ENCODE measurements at places on chromosomes 12 and 14.

DNA sequence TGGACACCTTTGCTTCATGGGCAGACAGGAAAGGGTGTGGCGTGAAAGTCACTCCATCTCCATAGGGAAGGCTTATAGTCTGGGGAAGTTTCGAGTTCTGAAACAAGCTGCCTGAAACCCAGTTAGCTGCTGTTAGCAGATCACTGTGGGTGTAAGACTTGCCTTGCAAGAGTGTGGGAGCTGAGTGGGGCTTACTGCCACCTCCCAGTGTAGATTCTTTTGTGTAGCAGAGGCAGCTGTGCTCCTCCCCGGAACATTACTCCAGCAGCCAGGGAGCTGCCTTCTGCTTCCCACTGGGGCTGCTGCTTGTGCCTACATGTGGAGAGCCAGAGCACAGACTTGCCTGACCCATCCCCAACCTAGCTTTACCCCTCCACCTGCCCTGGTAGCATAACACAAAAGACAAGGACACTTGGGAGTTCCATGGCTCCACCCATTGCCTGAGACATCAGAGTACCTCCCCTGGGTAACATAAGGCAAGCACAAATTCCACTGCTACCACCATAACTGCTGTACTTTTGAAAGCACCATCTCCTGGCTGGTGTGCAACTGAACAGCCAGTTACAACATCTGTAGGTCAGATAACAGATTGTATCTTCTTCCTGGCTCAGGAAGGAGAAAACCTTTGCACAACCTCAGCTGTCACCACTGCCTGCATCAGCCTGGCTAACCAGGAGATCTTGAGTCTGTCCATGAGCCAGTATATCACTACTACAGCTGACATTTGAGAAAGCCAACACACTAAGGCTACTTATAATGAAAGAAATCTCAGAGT is 69.5 kb downstream of the ADAMTS20 start:
- no peak for DNase-seq

- peak; percentile 70 for DNase-seq
Observed at GRCh38 chr14:61750708-61751474, 11.3 kb upstream of the SNAPC1 start.

DNA sequence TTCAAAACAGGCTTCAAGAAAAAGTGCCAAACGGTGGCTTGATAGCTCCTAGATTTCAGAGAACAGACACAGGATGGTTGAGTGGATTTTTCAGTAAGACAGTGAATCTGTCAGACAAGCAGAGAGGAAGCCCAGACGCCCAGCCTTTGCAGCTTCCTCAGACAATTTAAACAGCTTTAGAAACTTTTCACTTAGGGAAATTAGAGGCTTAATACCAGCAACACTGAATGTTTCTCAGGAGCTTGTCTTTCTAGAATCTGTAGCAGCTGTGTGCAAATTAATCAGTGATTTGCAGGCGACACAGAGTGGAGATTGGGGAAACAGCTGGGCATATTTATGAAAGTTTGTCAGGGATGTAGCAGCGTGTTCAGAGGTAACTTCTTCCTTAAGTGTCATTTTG is 362.1 kb downstream of the GALC start:
- no peak for DNase-seq

- no peak for DNase-seq
Observed at GRCh38 chr12:95402096-95402495, 71.9 kb upstream of the METAP2 start.

DNA sequence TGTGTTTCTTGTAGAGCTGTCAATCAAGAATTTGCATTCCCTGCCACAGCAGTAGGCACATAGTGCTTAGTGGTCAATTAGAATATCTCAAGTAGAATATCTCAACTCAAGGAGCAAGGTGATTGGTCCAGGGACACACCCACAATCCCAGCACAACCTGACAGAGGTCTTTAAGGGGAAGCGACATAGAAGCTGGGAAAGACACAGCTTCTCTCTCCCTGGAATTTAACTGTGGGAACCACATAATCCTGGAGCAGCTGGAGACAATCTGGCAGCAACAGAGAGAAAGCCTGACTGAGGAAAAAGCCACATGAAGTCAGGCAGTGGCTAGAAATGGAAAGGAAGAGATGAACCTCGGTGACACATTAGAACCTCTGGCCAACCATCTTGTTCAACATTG is 85.7 kb upstream of the LMO3 start:
- DNase-seq: no peak

Measured in activated T-cell treated with anti-CD3 and anti-CD28 coated beads for 24 hours (primary cell).